CD4-positive, alpha-beta T cell treated with Interleukin-1 beta for 1 hour (primary cell): ENCODE measurements at places on chromosomes 1 and 21.
A peak's percentile ranks its signal among the peaks of the same experiment; 100 is the strongest.

- DNase-seq = peak; percentile 16
These were observed 804 bp upstream of the IKBKE start for GRCh38 chr1:206469411-206469932.

GRCh38 chr1:109263234-109263596 lies 13.9 kb downstream of the CELSR2 start:
- no peak for DNase-seq

DNA sequence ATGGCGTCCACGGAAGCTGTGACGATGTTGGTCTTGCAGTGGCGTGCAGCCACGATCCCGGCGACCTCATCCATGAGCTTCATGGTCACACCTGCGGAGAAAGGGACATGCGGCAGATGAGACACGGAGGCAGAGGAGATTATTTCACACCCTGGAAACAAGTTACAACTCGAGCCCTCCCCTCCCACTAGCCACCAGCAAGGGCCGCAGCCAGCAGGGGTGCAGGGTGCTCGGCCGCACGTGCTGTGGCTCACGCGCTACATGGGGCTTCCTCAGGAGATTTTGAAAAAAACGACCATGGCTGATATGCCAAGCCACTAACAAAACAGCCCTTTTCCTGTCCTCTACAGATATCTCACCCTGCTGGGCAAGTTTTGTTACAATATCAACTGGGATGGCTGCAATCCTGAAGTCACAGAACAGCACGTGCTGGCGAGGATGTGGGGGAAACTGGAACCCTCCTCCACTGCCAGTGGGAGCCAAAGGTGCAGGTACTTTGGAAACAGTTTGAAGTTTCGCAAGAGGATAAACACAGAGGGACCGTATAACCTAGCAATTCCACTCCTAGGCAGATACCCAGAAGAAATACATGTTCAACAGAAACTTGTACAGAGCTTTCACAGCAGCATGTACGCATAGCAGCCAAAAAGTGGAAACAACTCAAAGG lies 34.1 kb upstream of the GPR153 start:
- peak; percentile 4 for DNase-seq

- no peak for DNase-seq
These were observed 424.4 kb downstream of the HLX start for GRCh38 chr1:221303623-221304022.

DNA sequence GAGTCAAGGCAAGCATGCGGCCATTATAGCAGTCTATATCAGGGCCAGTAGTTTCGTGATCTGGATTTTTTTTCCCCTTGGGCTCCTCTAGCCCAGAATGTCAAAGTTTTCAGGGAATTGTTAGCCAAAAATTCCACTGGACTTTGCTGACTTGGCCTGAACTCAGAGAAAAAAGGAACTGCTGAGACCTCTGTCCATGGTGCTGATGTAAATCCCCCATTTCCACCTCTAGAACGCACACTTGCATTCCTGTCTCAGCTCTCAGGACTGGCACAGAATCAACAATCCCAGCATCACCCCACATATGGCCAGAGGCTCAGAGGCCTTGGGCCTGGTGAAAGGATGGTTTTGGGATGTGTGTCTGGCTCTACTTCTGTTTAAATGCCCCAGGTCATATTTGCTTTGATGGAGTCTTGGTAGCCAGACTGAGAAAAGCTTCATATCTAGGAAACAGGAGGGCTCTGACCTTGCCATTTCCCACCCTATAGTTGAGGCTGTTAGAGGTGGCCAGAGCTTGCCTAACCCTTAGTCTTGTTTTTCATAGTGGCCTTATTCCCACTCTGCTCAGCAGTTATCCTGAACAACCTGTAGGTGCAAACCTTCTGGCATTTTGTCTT lies 16.9 kb upstream of the EFCAB14 start:
- peak; percentile 31 for DNase-seq

GRCh38 chr21:43640400-43640799 lies 18.9 kb downstream of the HSF2BP start:
- DNase-seq = no peak

DNA sequence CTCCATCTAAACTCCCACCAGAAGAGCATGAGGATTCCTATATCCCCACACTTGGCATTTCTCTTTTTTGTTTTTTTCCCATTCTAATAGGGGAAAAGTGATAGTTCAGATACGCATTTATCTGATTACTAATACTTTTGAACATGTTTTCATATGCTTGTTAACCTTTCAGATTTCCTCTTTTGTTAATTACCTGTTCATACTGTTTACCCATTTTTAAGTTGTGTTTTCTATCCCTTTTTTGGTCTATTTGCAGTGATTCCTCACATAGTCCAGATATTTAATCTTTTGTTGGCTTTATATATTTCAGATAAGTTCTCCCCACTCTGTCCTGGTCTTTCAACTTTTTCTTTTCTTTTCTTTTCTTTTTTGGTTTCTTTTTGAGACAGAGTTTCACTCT lies 13.6 kb upstream of the PIGK start:
- no peak for DNase-seq

DNA sequence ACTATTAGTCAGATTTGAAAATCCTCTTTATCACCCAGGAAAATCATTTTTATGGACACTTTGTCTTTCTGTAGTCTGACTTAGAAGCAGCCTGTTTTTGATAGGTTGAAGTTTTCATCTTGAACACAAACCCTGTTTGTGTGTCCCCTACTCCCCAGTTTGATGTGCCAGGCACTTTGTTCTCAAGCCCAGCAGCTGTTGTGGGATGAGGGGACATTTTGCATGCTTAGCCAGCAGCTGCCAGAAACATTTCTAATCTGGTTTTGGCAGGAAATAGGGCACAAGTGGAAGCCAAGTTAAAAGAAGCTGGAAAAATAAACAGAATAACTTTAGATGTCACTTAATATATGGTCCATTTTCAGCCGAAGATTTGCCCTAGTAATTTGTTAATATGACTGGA lies 29.9 kb downstream of the ACTN2 start:
- DNase-seq = no peak

- DNase-seq = no peak
These were observed 72.7 kb upstream of the CNIH3 start for GRCh38 chr1:224543453-224543852.

DNA sequence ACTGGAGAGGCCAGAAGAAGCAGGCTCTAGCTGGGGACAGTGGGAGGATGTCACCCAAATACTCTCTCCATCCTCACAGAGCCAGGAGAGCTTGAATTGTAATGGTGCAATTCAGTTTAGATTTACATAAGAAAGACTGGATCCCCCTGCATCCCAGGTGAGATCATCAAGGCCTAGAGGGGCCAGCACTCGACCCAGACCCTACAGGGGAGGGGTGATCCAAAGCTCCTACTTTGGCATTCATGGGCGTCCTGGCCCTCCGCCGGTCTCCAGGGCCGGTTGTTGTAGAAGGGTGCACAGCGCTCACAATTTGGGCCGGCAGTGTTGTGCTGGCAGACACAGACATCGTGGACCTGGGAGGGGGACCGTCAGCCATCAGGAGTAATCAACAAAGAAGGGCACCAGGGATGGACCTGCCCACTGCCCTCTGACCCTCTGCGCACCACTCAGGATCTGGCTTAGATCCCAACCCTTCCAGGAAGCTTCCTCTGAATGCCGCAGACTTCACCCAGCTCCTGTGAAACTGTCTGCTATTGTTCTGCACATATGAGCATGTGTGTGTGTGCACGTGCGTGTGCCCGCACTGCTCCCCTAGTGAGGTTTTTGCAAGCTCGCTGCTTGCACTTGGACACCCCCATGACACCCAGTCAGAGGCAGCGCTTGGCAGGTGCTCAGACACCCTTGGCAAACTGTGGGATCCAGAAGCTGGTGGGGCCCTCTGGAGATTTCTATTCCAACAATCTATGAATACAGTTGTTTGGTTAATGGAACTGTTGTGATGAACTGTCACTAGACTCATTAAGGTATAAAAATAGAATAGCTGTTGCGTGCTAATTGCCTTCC lies 21.6 kb downstream of the LAMB3 start:
- no peak for DNase-seq

DNA sequence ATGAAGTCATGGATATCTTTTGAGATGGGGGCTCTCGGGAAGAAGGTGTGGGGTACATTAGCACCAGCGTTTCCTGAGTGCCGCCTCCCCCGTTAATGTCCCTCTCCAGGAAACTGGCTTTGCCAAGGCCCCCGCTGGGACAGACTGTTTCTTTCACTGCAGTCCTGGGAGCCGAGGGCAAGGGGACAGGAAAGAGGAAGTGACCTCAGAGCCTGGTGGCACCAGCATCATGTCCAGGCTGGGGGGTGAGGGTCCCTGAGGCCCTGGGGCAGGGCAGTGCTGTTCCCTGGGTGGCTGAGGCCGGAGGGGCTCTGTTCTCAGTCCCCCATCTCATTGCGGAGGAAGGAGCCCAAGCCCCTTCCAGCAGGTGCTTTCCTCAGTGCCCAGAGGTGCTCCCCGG lies 5.8 kb downstream of the PFKL start:
- DNase-seq = no peak

GRCh38 chr1:14603645-14604044 lies 5.2 kb downstream of the KAZN start:
- DNase-seq = no peak

- peak; percentile 53 for DNase-seq
These were observed 941 bp upstream of the IFI16 start for GRCh38 chr1:159008744-159009188.

DNA sequence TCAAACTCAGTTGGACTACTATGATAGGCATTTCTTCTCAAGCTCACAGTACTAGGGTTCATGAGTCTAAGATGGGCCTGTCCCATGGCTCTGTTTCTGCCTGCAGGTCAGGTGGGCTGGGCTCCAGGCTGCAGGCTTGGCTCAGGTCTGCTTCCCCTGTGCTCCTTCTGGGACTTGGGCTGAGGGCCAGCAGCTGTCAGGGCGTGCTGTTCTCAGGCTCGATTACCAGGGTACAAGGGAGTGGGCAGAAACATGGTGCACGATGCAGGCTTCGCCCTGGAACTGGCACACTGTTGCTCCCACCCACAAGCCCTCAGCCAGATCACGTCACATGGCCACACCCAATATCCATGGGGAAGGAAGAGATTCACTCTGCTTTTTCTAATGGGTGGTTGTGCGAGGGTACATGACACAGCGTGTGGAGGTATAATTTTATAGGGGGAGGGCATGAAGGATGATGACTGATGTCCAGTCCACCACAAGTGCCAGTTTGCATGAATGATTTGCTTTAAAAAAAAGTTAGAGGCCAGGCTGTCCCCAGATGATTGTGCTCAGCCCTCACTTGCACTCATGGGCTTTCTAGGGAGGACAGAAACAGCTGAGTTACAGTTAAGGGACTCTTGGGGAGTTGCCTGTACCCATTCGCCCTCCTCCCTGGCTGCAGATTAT lies 118.0 kb downstream of the ACTL8 start:
- no peak for DNase-seq

DNA sequence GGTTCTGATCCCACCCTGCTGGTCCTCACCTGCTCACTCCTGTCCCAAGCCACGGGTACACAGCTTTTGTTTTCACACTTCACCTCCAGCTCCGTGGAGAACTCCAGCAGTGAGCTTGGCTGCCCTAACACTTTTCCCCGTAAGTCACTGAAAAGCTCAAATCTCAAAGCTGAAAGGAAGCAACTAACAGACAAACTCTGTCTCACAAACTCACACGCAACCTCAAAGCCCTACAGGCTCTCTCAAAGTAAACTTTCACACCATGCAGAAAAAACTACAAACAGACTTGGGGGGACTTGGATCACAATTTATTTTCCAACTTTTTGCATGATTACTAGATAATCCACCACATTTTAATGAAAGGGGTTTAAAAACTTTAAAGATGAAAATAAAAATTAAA lies 88.3 kb downstream of the AK5 start:
- no peak for DNase-seq
